ENCODE measurements at places on chromosomes 6 and 20.

- no peak for DNase-seq
These were observed 359.4 kb downstream of the HDGFL1 start for GRCh38 chr6:22928775-22929174.

DNA sequence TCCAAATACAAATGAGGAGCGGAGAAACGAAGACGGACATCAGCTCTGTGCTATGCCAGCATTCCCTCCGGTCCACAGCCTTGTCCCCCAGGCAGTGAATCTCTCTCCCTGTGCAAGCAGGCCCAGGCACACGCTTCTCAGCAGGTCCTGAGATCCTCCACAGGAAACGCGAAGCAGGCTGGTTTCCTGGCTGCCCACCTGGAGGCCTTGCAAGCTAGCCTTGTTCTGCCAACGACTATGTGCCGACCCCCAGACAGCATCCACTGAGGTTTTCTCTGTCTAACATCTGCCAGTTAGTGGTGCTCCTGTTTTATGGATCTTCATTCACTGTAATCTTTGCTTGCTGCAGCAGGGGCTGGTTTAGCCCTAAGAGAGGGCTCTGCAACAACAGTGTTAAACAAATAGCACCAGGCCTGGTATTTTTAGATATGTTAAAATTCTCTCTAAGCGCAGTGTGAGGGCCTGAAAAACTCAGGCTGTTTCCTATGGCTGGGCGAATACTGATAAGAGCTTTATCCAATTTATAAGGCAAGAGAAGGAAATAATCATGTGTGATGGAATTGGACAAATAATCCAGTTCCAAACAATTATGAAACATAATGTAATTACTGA is 386.0 kb upstream of the ARID1B start:
- no peak for DNase-seq

- DNase-seq: no peak
These were observed 11.8 kb downstream of the FAM83D start for GRCh38 chr20:38937978-38938473.

- DNase-seq: peak; percentile 78
These were observed 20.3 kb upstream of the HLA-DRB1 start for GRCh38 chr6:32609731-32610640.

DNA sequence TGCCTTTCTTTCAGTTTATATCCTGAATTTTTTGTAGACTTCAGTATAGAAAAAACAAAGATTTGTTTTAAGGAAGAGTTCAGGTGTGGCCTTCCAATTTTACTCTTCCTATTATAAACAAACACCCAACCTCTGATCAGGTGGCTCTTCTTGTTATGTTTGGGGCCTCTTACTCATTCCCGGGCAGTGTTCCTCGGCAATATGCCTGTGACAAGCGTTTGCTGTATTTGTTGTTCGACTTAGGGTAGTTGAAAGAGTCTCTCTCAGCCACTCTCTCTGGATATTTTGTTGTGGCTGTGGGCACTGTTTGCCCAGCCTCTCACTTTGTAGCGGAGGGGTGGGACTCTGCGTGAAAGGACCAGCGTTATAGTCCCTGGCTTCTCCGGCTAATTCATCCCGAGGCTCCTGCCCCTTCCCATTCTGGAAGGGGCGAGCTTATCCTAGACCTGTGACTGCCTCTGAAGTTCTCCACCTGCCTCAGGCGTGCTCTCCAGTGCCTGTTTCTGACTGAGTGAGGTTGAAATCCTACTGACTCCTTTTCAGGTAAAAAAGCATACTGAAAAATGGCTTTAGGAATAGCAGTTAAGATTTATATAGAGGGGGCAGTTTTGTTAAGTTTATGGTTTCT is 97.4 kb downstream of the PLCB4 start:
- DNase-seq: no peak

DNA sequence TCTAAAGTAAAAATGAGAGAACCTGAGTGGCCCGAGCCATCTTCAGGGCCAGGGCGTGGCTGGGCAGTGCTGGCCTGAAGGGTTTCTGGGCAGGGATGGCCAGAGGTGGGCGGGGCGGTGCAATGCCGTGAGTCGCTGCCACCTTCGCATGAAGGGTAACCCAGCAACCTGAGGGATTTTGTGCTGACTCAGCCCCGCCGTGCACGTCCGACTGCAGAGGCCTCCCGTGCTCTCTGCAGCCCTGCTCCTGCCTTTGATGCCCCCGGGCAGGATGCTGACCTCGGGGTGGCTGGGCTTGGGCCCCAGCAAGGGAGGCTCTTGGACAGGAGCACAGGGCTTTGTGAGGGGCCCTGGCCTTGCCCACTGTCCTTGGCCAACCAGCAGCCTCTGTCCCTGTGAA is 81.7 kb upstream of the GATA5 start:
- no peak for DNase-seq

DNA sequence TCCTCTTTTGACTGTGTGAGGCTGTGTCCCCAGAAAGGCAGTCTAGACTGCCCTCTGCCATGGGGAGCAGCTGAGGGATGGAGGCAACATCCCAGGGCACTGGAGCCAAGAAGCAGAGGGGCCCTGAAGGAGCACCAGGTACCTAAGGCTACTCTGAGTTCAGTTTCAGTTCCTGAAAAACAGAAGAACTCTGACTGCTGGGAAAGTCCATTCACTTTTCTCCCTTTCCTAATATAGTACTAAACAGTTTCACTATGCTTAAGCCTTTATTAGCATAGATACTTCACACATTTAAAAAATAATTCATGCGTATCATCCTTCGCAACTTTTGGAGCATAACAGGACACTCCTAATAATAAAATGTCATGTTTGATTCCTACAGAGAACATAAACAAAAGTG is 130.0 kb downstream of the FOXC1 start:
- DNase-seq: no peak

DNA sequence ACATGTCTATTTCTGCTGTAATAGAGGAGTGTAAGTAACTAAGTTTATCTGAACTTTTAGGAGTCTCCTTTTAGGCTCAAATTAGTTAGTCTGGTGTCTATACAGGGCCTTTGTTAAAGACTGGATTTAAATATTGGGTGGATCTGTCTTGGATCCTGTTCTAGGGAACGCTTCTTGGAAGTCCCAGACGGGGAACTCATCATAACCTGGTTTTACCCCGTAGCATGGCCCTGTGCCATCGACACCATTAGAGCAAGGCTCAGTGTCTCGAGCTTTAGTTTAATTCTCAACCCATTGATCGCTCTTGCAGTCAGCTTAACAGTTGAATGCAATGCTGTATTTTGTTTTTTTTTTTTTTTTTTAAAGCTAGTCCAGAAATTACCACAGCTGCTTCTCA is 89.9 kb downstream of the CARMIL1 start:
- no peak for DNase-seq

GRCh38 chr6:124927806-124928205 is 34.4 kb upstream of the RNF217 start:
- no peak for DNase-seq

DNA sequence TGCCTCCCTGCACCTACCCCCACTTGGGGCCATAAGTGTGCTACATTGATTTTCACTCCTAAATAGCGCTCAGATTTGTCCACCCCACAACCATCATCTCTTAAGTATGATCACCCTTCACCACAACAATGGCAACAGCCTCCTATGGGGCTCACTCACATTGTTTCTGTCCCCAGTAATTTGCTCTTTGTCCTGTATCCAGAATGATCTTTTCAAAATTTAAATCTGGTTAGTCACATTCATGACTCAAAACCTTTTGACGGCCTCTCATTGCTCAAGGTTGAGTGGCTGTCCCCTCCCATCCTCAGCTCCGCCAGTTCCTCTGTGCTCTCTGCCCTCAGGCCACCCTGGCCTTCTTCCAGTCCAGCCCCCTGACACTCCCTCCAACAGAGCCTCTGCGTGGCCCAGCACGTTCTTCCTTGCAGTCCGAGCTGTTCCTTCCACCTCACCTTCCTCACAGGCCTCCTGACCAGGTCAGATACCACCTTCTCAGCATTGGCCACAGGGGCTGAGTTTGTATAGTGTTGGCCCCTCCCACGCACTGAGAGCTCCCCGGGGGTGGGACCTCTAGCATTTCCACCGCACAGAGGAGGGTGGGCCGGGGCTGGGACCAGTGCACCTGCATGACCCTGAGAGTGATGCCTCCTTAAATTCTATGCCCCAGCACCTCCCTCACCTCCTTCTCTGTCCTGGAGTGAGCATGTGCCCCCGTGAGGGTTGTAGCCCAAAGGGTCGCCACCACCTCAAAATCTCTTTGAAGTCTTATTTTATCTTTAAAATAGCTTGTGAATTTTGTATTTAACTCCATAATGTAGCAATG is 2.4 kb upstream of the PPP1R3G start:
- peak; percentile 80 for DNase-seq

- no peak for DNase-seq
These were observed 38.4 kb upstream of the TGM2 start for GRCh38 chr20:38203337-38203980.

DNA sequence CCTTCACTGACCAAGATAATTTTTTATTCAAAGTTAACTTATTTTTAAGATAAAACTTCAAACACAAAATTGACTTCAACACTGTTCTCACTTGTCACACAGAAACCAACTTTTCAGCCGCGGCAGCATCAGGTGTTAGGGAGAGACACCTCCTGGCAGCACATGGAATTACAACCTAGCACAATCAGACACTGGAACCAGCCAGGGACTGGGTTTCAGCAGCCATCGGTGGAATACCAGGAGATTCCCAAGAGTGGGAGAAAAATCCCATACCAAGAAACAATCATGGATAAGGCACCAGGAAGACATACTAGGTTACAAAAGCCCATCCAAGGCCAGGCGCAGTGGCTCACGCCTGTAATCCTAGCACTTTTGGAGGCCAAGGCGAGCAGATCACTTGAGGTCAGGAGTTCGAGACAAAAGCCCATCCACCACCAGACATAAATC is 70.0 kb downstream of the SNX5 start:
- DNase-seq: peak; percentile 81

- no peak for DNase-seq
These were observed 161.4 kb upstream of the FLRT3 start for GRCh38 chr20:14498772-14499171.

Measured in GM03348 (cell line).